Natural killer cell (primary cell): ENCODE measurements at places on chromosomes 6 and 20. TPM values are rescaled to one million over a fixed set of nuclear protein-coding genes. Genes with fewer than 3 reads are reported as not detected.

- no peak overlapping the region for H3K4me3 ChIP-seq
- no peaks in the 10 kb centered on the region for H3K36me3 ChIP-seq
- H3K27ac ChIP-seq = no peak overlapping the region
- peaks cover 4% of the 10 kb centered on the region for H3K27me3 ChIP-seq
- no peak for DNase-seq
- peaks cover 13% of the 10 kb centered on the region for H3K4me1 ChIP-seq
These were observed 6.8 kb upstream of the HLA-B start for GRCh38 chr6:31363811-31364210.

DNA sequence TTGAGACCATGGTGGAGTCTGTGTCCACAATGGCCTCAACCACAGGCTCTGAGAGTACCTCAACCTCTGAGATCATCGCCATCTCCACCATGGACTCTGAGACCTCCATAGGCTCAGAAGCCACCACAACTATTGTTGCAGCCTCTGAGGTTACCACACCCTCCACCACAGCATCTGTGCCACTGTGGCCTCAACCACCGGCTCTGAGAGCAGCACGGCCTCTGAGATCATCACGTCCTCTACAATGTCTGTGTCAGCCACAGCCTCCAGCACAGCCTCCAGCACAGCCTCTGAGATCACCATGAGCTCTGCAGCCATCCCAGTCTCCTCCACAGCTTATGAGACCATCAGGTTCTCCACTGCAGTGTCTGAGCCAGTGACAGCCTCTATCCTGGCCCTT lies 19.4 kb upstream of the MUC21 start:
- no peak for DNase-seq
- H3K4me3 ChIP-seq = no peak overlapping the region
- no peak overlapping the region for H3K27ac ChIP-seq
- H3K4me1 ChIP-seq = peaks cover 26% of the 10 kb centered on the region
- no peaks in the 10 kb centered on the region for H3K36me3 ChIP-seq
- H3K27me3 ChIP-seq = peaks cover 4% of the 10 kb centered on the region

GRCh38 chr20:11675920-11676629 lies 241.6 kb upstream of the BTBD3 start:
- no peak overlapping the region for H3K4me3 ChIP-seq
- H3K27ac ChIP-seq = no peak overlapping the region
- no peaks in the 10 kb centered on the region for H3K36me3 ChIP-seq
- no peaks in the 10 kb centered on the region for H3K4me1 ChIP-seq
- H3K27me3 ChIP-seq = no peaks in the 10 kb centered on the region

DNA sequence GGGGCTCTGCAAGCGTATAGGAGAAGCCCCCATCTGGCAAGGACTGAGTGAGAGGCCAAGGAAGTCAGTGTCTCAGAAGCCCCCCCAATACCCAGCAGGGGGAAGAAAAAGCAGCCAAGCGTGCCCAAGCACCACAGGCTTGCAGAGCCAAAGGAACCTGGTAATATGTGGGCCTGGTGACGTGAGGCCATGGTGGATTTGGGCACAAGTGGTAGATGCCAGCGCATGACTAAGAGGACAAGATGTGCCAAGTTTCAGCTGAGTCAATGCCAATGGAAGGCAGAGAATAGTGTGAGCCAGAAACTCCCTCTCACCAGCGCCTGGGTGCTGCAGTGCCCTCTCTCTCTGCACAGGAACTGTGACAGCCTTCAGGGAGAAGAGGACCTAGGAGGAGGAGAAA lies 110.0 kb downstream of the QRSL1 start:
- DNase-seq = no peak
- H3K4me1 ChIP-seq = no peaks in the 10 kb centered on the region
- no peaks in the 10 kb centered on the region for H3K36me3 ChIP-seq
- no peak overlapping the region for H3K27ac ChIP-seq
- H3K27me3 ChIP-seq = no peaks in the 10 kb centered on the region

DNA sequence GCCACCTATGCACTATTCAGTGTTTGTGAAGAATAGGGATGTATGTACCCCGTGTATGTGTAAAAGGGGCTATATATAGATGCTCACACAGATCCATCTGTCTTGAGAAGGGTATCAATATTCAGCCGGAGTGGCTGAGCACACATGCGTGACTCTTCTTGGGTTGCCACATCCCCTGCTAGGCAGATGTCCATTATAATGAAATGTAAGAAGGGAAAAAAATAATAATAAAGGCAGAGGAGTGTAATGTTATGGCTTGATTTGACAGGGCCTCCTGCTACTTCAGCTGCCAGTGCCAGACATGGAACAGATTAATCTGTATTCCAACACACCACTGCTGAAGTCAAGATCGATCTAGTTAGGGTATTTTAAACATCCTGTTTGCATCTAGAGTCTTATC lies 74.2 kb upstream of the VSTM2L start:
- no peak overlapping the region for H3K4me3 ChIP-seq
- no peaks in the 10 kb centered on the region for H3K27me3 ChIP-seq
- H3K4me1 ChIP-seq = no peaks in the 10 kb centered on the region
- no peak for DNase-seq
- no peaks in the 10 kb centered on the region for H3K36me3 ChIP-seq

DNA sequence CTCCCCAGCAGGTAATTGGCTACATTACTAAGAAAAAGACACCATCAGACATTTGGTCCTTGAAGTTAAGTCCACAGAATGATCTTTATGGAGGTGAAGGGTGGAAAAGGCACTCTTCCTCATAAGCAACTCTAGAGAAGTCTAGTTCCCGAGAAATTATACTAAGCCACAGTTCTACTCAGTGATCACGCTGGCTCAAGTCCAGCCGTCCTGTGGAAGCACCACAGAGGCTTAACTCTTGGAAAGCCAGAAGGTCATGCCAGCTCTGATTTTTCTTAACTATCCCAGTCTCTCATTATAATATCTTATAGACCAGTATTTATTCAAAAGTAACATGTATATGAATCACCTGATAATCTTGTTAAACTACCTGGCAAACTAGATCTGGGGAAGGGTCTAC lies 258.5 kb downstream of the EYA4 start:
- no peaks in the 10 kb centered on the region for H3K4me1 ChIP-seq
- H3K27me3 ChIP-seq = no peaks in the 10 kb centered on the region
- H3K36me3 ChIP-seq = no peaks in the 10 kb centered on the region
- H3K27ac ChIP-seq = no peak overlapping the region
- no peak overlapping the region for H3K4me3 ChIP-seq

- peak overlapping the region; percentile 91 for H3K27ac ChIP-seq
- no peaks in the 10 kb centered on the region for H3K27me3 ChIP-seq
- peak; percentile 93 for DNase-seq
- peak overlapping the region; percentile 64 for H3K4me3 ChIP-seq
- H3K36me3 ChIP-seq = no peaks in the 10 kb centered on the region
- H3K4me1 ChIP-seq = peaks cover 26% of the 10 kb centered on the region
These were observed 43.7 kb upstream of the HFE start for GRCh38 chr6:26043384-26044139.

- H3K4me3 ChIP-seq = no peak overlapping the region
- H3K36me3 ChIP-seq = no peaks in the 10 kb centered on the region
- peaks cover 13% of the 10 kb centered on the region for H3K4me1 ChIP-seq
- H3K27ac ChIP-seq = no peak overlapping the region
- no peak for DNase-seq
These were observed 1.8 kb downstream of the ADAM33 start for GRCh38 chr20:3679749-3680700.

DNA sequence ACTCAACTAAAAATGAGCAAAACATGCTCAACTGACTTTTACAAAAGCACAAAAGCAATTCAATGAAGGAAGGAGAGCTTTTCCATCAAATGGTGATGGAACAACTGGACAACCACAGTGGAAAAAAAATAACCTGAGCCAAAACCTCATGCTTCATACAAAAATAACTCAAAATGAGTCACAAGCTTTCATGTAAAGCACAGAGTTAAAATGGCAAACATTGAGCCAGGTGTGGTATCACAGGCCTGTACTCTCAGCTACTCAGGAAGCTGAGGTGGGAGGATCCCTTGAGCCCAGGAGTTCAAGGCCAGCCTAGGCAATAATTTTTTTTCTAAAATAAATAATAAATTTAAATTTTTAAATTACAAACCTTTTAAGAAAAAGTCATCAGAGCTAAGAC lies 18.4 kb upstream of the HLA-G start:
- no peak overlapping the region for H3K4me3 ChIP-seq
- no peaks in the 10 kb centered on the region for H3K4me1 ChIP-seq
- no peaks in the 10 kb centered on the region for H3K36me3 ChIP-seq
- no peak overlapping the region for H3K27ac ChIP-seq
- peaks cover 7% of the 10 kb centered on the region for H3K27me3 ChIP-seq

DNA sequence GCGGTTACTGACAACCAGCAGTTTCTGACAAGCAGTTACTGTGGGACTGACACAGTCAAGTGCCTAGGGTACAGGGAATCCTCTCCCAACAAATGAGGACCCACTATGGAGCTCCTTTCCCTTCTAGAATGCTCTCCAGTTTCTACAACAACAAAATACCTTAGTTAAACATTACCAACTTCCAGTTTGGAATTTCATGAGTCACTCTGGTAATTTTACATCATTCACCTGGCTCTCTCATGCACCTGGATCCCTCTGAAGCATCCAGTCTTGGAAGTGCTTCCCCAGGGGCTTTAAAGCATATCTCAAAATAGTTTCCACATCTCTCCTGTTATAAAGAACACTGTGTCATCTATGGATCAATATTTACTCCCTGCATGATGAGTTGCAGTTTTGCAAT lies 286.7 kb upstream of the SPTLC3 start:
- H3K36me3 ChIP-seq = no peaks in the 10 kb centered on the region
- DNase-seq = no peak
- no peaks in the 10 kb centered on the region for H3K4me1 ChIP-seq
- no peaks in the 10 kb centered on the region for H3K27me3 ChIP-seq
- H3K4me3 ChIP-seq = no peak overlapping the region
- H3K27ac ChIP-seq = no peak overlapping the region

- no peak overlapping the region for H3K27ac ChIP-seq
- no peak overlapping the region for H3K4me3 ChIP-seq
- no peaks in the 10 kb centered on the region for H3K27me3 ChIP-seq
- DNase-seq = no peak
These were observed 69.8 kb downstream of the DACT2 start for GRCh38 chr6:168249746-168250145.

DNA sequence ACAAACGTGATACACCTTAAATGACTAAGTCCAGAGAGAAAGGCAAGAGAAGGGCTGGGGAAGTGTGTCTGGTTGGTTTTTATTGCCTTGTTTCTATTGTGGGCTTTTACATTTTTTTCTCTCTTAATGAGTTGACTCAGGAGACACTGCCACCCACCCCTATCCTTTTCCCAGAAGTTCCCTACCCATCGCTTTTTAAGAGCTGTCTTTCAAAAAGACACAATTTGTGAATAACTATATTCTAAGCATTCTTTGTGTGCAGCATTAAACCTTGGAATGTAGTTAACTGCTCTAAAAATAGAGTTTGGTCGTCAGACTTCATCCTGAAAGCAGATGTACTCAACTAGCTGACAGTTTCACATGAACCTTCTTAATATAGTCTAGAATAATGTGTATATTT lies 174.9 kb downstream of the ISM1 start:
- no peaks in the 10 kb centered on the region for H3K36me3 ChIP-seq
- DNase-seq = no peak
- H3K27ac ChIP-seq = no peak overlapping the region
- H3K27me3 ChIP-seq = no peaks in the 10 kb centered on the region

DNA sequence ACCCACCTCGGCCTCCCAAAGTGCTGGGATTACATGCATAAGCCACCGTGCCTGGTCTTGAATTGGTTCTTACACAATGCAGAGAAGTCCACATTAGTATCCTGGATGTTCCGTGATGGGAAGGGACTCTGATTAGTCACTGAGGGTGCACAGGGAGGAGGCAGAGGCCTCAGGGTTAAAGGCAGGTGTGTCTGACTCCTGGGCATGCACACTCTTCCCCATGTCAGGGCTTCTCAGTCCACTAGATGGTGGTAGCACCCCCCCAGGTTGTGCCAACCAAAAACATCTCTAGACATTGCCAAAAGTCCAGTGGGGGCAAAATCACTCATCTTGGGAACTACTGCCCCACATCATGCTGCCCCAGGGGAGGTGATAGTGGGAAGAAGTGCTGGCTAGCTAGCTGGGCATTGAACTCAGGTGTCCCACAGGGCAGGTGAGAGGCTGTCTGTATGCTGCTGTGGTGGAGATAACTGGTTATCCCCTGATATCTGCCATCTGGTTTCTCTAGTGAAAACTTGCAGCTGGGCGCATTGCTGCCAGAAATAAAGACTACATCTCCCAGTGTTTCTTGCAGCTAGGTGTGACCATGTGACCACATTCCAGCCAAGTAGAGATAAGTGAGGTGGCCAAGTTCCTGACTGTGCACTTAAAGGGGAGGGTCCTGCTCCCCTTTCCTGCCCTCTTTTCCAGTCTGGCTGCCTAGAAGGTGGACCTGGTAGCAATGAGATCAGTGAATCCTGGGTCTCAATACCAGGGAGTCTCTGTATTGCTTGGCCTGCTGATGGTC lies 8.4 kb upstream of the NSFL1C start:
- no peaks in the 10 kb centered on the region for H3K36me3 ChIP-seq
- no peaks in the 10 kb centered on the region for H3K27me3 ChIP-seq
- H3K4me3 ChIP-seq = no peak overlapping the region
- no peak overlapping the region for H3K27ac ChIP-seq

DNA sequence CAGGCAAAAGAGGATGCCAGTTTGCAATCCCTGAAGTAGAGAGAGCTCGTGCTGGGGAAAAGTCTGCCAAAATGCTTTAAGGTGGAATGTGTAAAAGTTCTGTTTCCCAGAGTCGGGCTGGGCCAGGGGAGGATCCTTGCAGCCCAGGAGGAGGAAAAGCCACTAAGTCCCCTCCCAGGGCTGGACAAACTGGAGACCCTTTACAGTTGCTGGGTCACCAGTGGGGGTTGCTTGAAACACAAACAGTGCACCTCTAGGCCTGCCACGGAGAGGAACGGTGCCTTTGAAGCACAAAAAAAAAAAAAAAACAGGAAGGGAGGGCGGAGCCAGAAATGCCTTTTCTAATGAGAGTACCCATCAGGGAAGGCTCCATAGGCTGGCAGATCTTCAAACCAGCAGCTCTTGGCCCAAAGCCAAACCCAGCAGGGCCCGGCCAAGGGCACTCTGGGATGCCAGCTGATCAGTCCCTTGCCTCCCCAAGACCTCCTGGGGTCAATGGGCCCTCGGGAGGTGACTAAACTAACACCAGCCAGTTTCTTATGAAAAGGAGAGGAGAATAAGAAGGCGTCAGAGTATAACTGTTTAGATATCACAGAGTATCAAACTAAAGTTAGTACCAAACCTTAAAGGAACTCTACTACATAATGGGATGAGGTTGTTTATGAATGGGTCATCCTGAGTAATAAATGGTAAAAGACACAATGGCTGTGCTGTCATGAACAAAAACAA lies 23.7 kb downstream of the HLA-A start:
- peak; percentile 82 for DNase-seq
- H3K36me3 ChIP-seq = peaks cover 2% of the 10 kb centered on the region
- no peaks in the 10 kb centered on the region for H3K27me3 ChIP-seq
- peak overlapping the region; percentile 73 for H3K27ac ChIP-seq
- peak overlapping the region; percentile 34 for H3K4me3 ChIP-seq
- peaks cover 22% of the 10 kb centered on the region for H3K4me1 ChIP-seq

GRCh38 chr6:37934276-37934675 lies 114.7 kb downstream of the ZFAND3 start:
- H3K27ac ChIP-seq = no peak overlapping the region
- no peak overlapping the region for H3K4me3 ChIP-seq
- no peaks in the 10 kb centered on the region for H3K27me3 ChIP-seq
- no peak for DNase-seq
- peaks cover 5% of the 10 kb centered on the region for H3K4me1 ChIP-seq

Gene RFX6
- total RNA-seq = not detected

Gene LCA5
- 0.07 TPM for total RNA-seq

Gene TOMM34
- 8.5 TPM for total RNA-seq
